ENCODE measurements at places on chromosomes 16 and 17. TPM values are rescaled to one million over a fixed set of nuclear protein-coding genes. Genes with fewer than 3 reads are reported as not detected.

The SLC6A4 gene
- not detected for total RNA-seq

The TRAF4 gene
- 32.6 TPM for total RNA-seq

The EFNB3 gene
- total RNA-seq, result 0.26 TPM

The TMC8 gene
- total RNA-seq, result not detected

The CES3 gene
- 1.3 TPM for total RNA-seq

The ADAMTS18 gene
- not detected for total RNA-seq

The PIRT gene
- not detected for total RNA-seq
